IPS DF 19.7 (cell line): ENCODE measurements at places on chromosomes 7 and 10.
A peak's percentile ranks its signal among the peaks of the same experiment; 100 is the strongest.

DNA sequence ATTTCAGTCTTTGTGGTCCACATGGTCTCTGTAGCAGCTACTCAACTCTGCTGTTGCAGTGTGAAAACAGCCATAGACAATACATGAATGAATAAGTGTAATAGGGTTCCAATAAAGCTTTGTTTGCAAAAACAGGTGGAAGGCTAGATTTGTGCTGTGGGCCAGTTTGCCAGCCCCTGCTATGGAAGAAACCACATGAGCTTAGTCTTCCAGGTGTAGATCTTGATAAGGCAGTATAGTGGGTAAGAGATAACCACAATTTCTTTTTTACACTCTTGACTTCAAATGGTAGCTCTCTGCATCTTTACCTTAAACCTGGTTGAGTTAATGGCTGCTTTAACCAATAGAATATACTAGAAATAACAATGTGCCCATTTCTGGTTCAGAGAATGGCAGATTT lies 135.0 kb upstream of the PALS2 start:
- DNase-seq: no peak

DNA sequence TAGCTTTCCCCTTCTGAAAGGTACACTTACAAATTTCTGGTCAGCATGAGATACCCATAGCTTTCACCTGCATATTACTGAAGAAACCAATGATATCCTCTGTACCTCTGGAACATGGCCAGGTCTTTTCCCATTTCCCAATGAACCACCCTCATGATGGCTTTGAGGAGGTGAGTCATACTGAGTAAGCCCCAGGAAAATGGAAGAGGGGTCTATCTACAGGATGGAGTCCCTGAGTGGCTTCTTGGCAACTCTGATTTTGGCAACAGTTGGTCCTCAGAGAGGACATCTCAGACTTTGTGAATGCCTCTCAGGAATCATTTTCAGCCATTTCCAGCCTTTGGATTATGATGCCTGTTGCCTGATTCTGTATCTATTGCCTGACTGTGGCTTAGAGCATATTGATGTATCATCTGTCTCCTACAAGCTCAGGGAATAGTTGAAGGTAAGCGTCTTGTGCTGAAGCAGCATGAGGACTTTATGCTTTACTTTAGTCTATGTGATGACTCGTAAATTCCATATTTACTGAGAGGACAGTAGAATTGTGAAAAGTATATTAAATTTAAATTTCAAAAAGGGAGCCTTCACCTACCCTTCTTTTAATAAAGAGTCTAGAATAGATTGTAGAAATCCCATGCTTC lies 84.7 kb upstream of the DKK1 start:
- DNase-seq: no peak

DNA sequence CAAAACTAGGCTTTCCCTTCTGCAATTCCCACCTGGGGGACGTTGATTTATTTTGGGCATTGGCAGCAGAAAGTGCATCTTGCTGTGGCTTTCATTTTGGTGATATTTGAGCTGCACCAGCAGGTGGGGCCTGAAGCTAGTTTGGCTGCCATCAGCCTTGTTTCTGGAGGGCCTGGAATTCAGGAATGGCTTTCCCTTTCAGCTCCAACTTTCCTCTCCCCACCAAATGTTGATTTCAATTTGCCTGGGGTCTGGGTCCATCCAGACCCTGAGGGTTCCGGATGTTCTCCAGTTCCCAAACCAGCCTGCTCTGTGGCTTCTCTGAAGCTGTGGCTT lies 640.4 kb downstream of the TYW1 start:
- no peak for DNase-seq

DNA sequence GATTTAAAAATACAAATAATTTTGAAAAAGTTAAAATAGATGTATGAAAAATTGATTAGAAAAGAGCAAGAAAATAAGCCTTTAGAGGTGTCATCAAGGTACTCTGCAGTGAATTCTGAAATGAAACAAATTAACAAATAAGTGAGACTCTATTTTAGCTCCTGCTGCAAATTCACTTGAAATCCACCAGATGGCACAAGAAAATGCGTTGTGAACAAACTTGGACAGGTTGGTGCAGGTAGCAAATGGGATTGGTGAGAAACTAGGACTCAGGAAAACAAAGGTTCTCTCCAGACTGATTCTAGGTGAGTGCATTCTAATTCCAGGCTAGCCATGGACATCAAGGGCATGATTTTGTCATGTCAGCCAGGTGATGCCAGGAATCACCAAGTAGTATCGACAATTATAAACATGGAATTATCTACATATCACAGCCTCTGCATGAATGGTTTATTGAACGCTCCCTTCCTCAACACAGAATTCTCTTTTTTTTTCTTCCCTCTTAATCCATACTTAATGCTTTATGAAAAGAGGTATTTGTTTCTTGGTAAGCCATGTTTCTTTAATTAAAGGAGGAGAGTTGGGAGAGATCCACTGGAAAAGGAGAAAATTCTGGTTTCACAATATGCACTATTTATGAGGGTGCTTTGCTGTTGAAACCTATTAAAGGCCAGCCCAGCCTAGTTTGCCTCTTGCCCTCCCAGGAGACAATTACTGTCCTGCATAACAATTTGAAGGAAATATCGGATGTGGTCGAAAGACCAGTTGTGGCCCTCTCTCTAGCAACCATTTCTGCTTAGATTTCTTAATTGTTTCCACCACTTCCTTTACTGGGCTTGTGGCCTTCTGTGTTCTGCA lies 118.1 kb downstream of the ZNF365 start:
- DNase-seq: peak; percentile 38

GRCh38 chr7:50605059-50605458 lies 39.9 kb upstream of the DDC start:
- no peak for DNase-seq

DNA sequence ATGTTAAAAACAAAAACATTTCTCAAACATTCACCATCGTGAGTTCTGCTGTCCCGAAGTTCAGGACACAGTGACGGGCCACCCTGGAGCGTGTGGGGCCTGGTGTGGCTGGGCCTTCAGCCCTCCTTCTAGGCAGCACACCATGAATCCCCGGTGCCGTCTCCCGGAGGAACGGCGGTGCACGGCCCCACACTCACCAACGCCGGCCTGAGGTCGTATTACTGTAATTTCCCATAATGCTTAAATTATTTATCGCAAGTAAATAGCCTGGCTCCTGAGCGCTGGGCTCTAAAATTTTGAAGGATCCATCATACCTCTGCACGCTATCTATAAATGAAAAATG lies 1.4 kb downstream of the STK32C start:
- no peak for DNase-seq

DNA sequence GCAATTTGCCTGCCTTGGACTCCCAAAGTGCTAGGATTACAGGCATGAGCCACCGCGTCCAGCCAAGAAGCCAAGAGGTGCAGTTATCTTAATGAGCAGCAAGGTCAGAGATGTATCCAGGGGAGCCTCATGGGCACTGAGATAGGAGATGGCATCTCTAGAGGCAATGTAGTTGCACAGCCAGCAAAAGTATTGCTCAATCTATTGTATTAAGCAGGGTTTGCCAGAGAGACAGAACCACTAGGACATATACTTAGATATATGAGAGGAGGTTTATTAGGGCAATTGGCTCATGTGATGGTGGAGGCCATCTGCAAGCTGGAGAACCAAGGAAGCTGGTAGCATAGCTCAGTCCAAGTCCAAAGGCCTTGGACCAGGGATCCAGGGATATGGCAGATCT lies 16.3 kb upstream of the VPS26A start:
- no peak for DNase-seq

DNA sequence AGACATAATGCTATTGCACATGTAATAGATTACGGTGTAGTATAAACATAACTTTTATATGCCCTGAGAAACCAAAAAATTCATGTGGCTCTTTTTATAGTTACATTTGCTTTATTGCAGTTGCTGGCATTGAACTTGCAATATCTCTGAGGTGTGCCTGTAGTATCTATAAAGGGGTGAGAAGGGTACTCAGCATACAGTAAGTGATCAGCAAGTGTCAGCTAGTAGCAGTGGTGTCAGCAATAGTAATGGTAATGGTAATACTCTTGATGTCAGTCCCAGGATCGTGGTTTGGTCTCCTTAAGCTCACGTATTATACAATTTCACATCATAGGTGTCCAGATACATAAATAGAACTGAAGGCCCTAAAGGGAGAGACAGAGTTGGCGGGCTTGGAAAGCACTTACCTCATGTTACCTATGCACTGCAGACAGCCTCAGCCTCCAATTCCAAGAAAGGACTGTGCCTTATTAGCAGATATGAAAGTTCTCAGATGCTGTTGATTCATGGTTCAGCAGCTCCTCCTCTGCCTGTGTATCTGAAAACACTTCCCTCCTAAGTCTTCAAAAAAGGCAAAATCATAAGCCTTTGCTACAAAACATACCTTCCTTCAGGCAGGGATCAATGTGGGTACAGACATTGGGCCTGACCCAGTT lies 6.6 kb upstream of the GIMAP7 start:
- DNase-seq: no peak

DNA sequence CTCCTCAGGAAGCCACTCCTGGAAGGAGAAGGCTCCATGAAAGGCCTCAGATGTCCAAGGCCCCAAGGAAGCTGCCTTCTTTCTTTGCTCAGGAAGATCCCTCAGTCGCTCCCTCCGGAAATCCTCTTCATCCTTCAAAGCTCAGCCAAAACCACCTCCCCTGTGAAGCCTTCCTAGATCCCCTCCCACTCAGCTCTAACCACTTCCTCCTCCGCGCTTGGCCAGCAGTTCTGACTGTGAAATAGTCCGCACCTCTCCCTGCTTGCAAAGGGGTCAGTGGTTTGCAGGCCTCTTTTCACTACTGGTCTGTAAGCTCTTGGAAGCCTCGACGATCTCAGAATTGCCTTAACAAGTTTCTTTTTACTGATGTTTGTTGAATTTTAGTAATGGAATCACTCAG lies 23.9 kb downstream of the PYROXD2 start:
- DNase-seq: no peak

DNA sequence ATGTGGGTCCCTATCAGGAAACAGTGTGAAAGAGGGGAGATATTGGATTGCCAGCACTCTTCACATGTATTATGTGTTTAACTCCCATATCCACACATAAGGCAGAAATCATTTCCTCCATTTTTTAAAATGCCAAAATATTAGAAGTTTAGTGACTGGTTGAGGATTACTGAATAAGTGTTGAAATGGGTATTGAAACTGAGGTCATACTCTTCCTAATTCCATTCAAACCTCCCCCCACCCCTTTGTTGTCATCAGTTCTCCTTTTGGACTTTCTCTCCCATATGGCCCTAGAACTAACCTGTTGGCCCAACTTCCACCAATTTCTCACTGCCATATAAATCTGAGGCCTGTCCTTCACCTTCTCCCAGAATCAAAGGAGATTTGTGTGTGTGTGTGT lies 81.6 kb downstream of the EVX1 start:
- DNase-seq: no peak

DNA sequence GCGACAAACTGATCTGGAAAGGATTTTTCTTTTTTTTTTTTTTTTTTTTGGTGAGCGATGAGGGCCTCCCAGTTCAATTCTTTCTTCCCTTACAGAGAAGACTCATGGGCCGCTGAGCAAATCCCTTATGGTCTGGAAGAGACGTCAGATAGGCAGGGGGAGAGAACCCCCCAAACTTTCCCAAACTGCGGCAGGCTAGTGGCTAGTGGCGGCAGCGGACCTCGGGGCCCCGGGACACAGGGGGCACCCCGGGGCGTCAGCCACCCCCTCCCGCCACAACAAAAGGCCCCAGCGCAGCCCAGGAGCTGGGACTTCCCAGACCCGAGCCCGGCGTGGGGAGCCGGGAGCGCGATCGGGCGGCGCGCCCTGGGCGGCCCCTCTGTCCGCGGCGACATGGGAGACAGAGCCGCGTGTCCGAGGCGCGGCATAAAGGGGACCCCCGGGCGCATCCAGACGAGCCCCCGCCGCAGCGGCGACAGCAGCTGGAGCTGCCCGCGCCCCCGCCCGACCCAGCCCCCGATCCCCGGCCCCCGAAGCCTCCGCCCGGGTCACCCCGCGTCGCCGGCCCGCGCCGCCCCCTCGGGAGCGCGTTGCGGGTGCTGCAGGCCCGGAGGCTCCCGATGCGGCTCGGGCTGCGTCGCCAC lies 755 bp downstream of the FAM171A1 start:
- no peak for DNase-seq

DNA sequence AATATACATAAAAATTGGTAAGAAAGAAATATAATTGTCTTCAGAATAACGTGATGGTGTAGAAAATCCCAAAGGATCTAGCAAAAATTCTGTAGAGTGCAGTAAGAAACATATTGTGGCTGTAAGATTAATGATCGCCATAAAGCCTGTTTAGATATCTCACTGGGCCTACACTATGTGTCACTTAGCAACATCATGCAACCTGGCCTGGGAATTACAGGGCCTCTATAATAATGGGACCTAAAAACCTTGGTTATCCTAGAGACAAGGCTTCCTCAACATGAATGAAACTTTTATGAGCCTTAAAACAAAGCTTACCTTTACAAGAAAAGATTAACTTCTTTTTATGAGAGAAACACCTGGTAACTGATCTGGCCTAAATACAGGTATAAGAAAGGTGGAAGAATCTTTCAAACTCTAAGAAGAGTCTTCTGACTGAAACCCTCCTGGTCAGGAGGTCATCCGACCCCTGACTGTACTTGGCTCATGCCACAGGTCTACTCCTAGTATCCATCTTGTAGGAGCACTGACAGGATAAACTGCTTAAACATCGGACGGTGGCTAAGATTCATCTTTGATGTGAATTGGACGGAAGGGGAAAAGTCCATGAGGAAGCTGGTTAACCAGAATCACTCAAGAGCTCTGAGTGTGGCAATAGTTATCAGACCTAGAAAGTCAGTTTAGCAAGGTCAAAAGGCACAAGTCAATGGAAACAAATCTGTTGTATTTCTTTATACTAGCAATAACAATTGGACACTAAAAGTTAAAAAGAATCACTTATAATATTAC lies 1155.1 kb upstream of the SORCS1 start:
- DNase-seq: no peak

DNA sequence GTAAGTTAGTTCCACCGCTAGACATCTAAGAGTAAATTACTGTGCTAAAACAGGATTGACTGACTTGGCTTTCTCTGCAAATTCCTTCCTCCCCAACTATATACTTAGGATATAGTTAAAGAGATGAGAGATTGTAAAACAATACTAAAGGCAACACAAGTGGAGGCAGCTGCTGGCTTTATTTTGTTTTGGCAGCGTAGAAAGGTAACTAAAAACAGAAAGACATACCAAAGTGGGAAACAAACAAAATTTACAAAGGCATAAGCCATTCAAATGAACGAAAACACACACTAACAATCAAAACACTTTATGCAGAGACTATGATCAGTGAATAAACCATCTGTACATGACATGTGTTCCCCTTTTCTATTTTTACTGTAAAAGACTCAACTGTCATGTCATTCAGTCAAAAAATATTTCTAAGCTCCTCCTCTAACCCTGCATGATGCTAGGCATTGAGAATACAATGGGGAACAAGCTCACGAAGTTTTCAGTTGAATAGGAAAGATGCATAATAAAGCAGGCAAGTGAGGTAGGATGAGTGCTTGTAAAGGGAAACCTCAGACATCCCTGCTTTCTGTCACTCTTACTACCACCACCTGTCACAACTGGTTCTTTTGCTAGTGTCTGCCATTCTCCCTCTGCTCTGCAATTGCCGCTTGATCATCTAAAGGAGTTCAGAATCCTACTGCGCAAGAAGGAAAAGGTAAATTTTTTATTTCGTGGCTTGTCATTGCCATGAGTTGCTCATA lies 64.2 kb upstream of the COL1A2 start:
- no peak for DNase-seq

GRCh38 chr10:43417950-43418768 lies 9.2 kb upstream of the HNRNPF start:
- DNase-seq: no peak
